Stimulated activated CD8-positive, alpha-beta memory T cell treated with anti-CD3 and anti-CD28 coated beads, Interleukin-12 subunit alpha, Interleukin-12 subunit beta, amount 100 ng/mL, for 4 hours (primary cell): ENCODE measurements at places on chromosomes 4 and X.

DNA sequence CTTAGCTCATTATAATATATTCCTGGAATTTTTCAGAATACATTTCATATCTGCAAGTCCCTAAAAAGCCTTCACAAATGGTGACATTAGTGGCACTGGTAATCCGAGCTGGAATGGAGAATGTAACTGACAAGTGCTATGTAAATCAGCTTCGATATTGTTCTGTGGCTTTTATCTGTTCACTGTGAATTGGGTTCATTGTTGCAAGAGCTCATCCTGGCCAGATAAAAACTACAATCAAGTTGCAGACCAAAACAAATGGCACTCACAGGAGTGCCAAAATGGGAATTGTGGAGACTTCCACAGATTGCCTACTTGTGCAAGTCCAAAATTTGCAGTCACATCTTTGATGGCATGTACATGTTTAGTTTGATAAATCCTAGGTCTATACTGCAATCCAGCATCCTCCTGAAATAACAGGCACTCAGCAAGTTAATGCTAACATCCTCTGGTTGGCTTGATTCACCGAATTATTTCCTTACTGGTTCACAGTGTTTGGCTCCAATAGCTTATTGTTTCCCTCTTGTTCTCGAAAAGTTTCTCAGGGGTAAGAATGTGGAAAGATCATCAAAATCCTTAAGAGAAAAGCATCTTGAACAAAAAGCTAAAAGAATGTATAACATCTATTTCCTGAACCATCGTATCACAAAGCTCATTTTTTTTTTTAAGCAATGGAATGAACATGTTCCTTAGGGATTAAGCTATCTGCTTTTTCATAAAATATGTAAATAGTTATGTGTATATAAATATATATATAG is 904.9 kb downstream of the CENPC start:
- DNase-seq, result no peak

- peak; percentile 41 for DNase-seq
These were observed 45.5 kb downstream of the VGLL1 start for GRCh38 chrX:136577552-136577951.

DNA sequence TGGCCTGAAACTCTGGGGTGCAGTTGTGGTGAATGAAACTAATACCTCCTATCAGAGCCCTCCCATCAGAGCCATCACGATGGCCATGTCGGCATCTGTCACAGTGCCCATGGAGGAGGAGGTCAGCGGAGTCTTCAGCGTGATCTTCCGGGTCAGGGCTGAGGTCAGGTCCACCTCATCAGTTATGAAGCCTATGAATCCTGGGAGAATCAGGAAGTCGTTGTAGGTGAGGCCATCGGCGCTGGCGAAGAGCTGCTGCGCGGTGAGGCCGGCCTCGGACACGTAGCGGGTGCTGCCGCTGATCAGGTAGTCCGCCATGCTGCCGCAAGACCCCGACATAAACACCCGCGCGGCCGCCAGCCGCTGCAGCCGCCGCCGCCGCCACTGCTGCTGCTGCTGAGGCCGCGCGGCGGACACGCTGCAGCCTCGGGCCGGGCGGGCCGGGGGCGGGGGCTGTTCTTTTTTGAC is 376.7 kb upstream of the MAOA start:
- no peak for DNase-seq

GRCh38 chr4:75302648-75303047 is 211.6 kb downstream of the RCHY1 start:
- no peak for DNase-seq

- no peak for DNase-seq
These were observed 109.2 kb upstream of the IGFBP7 start for GRCh38 chr4:57219431-57219830.
